ENCODE measurements at places on chromosomes 2 and 18. TPM values are rescaled to one million over a fixed set of nuclear protein-coding genes. Genes with fewer than 3 reads are reported as not detected.

The CRYGD gene
- not detected for polyA plus RNA-seq

The PAX8 gene
- 213 TPM for polyA plus RNA-seq

DNA sequence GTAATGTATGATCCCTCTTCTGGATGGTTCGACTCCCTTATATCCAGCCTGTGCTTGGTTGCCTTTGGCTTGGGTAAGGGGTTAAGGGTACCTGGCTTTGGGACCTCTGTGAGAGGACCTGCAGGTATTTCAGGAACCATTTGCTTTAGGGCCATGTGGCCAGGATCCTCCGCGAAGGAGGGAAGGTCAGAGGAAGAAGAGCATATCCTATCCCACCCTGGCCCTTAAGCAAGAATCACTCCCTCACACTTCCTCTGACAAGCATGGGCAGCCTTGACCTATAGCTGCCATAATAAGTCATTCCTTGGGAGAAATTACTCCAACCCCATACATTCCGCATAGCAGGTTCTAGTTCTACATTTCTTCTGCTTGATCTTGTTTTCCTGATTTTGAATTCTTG lies 59.1 kb upstream of the TXNDC2 start:
- DNase-seq: no peak

GRCh38 chr2:219470429-219470828 lies 28.3 kb upstream of the GMPPA start:
- no peak for DNase-seq

The PRSS56 gene
- not detected for polyA plus RNA-seq

DNA sequence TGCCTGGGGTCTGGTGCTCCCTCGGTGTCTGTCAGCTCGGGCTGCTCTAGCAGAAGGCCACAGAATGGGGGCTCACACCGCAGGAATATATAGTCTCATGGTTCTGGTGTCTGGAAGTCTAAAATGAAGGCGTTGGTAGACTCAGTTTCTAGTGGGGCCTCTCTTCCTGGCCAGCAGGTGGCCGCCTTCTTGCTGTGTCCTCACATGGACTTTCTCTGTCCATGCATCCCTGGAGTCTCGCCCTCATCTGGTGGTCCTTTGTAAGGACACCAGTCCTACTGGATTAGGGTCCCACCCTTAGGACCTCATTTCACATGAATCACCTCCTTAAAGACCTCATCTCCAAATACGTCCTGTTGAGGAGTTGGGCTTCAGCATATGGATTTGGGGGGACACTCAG lies 65.7 kb downstream of the RRM2 start:
- DNase-seq: no peak

GRCh38 chr2:240139666-240140393 lies 628 bp downstream of the OTOS start:
- DNase-seq: no peak

Measured in right renal cortex interstitium (tissue), 3 donors.